ENCODE measurements at places on chromosomes 7 and 10. TPM values are rescaled to one million over a fixed set of nuclear protein-coding genes. Genes with fewer than 3 reads are reported as not detected.

Gene PDE6C
- total RNA-seq, result not detected

Gene ADARB2
- total RNA-seq, result not detected

Gene GRM8
- not detected for total RNA-seq

Gene CDC14C
- not detected for total RNA-seq

Gene CYP2C19
- total RNA-seq, result not detected

Gene IFIT1
- total RNA-seq, result 23.1 TPM

Gene RBM48
- 3.2 TPM for total RNA-seq

Gene ZNF425
- 1.1 TPM for total RNA-seq

Gene CFAP43
- under 0.01 TPM for total RNA-seq

Gene EPO
- not detected for total RNA-seq

Gene CARD11
- total RNA-seq, result 3.9 TPM

Gene ZNF804B
- total RNA-seq, result not detected

Gene CTNNA3
- total RNA-seq, result not detected

Gene GALNT17
- total RNA-seq, result not detected

Gene TAS2R3
- not detected for total RNA-seq

Gene ARHGEF5
- total RNA-seq, result 4.6 TPM

Gene TMEM176B
- 0.58 TPM for total RNA-seq

Gene SYNPO2L
- 0.18 TPM for total RNA-seq

Gene CFTR
- not detected for total RNA-seq

Gene RET
- total RNA-seq, result 0.29 TPM

Gene CAMK2B
- not detected for total RNA-seq

Gene NEUROG3
- total RNA-seq, result not detected

Gene CFAP70
- 0.29 TPM for total RNA-seq

Gene GNAI1
- total RNA-seq, result 35.7 TPM

Gene CUEDC2
- 137 TPM for total RNA-seq

Gene ANKRD1
- 0.58 TPM for total RNA-seq

Gene COL1A2
- total RNA-seq, result 2,430 TPM

Gene SLC18A2
- not detected for total RNA-seq

Gene ANXA8
- 1.8 TPM for total RNA-seq

Measured in myometrial cell (primary cell).